ENCODE measurements at places on chromosomes 12 and 14. TPM values are rescaled to one million over a fixed set of nuclear protein-coding genes. Genes with fewer than 3 reads are reported as not detected.

DNA sequence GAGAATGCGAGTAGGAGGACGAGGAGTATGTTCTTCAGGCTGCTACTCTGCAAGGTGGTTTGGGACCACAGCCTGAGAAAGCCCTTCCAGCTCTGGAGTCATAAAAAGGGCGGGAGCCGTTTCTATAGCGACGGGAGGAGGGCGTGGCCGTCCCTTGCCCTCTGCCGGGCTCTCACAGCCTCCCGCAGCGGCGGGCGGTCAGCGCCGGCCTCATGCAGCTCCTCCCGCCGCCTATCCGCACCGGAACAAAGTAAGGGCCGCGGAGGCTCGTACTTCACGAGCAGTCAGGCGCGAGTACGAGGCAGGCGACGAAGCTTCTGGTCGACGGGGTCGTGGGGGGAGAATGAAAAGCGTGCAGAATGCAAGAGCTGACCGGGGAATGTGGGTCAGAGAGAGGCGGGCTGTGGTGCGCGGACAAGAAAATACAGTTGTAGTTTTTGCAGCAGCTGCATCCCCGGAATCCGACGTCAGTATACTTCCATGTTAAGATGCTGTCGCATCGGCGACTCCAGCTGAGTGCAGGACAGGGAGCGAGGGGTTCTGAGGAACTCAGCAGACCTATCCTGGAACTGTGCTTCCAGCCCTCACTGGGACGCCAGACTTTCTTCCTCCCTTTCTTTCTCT lies at the start of gene DYRK4:
Gene DYRK4 (plus strand): TSS at position 175 of the 624 bp plus-strand sequence. CDS start 38 bp downstream, at position 213.
- DNase-seq = peak; percentile 47

CMA1 gene
- total RNA-seq = 0.76 TPM

DNA sequence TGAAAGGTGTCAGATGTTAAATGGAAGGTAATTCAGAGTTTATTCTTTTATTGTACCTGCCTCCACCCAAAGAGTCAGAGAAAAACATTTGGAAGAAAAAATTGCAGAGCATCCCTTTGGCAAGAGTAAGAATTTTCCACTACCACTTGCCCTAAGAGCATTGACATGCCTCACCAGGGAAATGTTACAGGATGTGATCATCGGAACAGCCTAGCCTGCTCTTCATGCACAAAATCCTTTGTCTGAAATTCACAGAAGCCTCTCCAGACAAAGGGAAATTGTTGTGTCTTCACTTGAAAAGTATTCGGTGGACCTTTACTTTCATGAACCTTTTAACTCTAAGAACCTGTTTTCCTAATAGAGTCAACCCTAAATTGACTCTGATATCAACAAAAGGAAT lies 36.9 kb downstream of the ATP2A2 start:
- no peak for DNase-seq

GRCh38 chr12:80946591-80946990 lies 8.9 kb upstream of the LIN7A start:
- DNase-seq = no peak

TAS2R31 gene
- total RNA-seq = 3.6 TPM

HPD gene
- 2.0 TPM for total RNA-seq

DNA sequence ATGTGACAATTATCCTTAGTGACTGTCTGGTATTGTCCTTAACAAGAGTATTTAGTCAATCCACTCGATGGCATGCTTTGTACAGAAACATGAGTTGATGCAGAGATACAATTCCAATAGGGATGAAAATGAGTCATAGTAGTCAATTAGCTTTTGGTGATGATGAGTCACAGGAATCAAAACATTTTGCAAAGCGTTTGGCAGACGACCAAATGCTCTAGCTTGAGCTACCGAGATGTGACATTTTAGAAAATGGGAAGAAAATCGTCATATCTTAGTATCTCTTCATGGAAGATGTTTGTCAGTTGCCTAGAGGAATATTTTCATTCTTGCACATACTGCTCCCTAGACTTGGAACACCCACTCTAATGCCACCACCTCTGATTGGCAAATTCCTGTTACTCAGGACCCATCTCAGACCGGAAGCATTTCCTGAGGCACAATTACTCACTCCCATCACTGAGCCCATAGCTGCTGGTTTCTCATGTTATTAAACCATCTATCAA lies 95.0 kb downstream of the LMNTD1 start:
- DNase-seq = no peak

STYK1 gene
- 0.12 TPM for total RNA-seq

CLBA1 gene
- total RNA-seq = 3.5 TPM

ANKRD9 gene
- 155 TPM for total RNA-seq

- no peak for DNase-seq
Measured at GRCh38 chr12:130026608-130027176, 122.9 kb upstream of the TMEM132D start.

GRCh38 chr14:28308734-28309133 lies 457.9 kb upstream of the FOXG1 start:
- no peak for DNase-seq

ADAM21 gene
- not detected for total RNA-seq

GRCh38 chr14:106883218-106883692 lies 1356.9 kb downstream of the TMEM121 start:
- DNase-seq = no peak

GRCh38 chr12:121933522-121934308 lies 15.3 kb downstream of the CFAP251 start:
- DNase-seq = no peak

NEUROD4 gene
- not detected for total RNA-seq

DNA sequence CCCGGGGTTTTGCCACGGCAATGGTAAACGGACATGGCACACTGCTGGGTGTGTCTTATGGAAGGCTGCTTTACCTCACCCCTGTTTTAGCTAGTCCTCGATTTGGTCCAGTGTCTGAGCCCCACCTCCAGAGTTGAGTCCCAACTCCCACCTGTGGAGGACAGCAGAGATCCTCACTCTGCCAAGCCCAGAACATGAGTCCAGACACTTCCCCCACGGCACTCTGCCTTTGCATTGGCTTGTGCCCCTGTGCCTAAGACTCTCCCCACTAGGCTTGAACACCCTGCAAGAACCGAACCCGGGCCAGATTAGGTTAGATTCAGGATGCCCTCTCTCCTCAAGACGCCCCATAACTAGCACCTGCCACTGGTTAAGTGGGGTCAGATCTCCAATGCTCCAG lies 59.8 kb upstream of the C14orf180 start:
- DNase-seq = no peak

GRCh38 chr12:93645702-93646101 lies 31.5 kb upstream of the CRADD start:
- no peak for DNase-seq

DNA sequence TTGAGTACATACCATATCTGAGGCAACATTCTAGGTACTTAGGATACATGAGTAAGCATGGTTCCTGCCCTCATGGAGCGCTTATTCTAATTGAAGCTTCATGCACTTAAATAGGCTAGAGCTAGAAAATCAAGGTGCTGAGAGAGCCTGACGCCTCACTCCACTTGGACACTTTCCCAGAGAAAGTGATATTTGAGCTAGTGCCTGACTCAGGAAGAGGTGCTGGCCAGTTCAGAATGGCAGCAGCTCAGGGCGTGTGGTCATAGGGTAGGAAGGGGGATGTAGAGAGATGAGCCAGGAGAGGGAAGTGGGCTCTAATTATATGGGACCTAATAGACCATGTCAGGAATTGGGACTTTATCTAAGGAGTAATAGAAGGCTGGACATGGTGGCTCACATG lies 33.3 kb downstream of the TULP3 start:
- DNase-seq = peak; percentile 58

GRCh38 chr12:69070319-69071090 lies 137.5 kb upstream of the CPM start:
- DNase-seq = no peak

DNA sequence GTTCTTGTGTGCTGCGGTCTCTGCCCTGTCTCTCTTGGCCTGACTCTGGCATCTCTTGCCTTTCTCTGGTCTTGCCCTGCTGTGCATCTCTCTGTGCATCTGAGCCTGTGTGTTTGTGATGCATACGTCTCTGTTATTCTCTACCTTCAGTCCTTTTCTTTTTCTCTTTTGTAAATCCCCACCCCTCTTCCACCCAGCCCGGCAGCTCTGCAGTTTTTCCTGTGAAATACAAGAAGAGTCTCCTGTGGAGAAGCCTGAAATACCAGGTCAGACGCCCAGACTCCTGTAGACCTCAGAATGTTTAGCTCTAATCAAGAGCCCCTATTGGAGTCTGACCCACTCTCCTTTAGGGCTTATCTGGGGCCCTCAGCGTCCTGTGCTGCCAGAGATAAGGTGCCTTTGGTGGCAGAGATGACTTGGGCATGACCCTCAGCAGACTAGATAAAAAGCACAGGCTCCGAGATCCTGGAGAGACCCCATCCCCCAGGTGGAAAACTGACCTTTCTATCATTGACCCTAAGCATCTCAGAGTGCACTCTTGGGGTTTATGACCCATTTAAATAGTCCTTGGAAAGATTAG lies 167.5 kb upstream of the SRRM4 start:
- no peak for DNase-seq

GRCh38 chr12:18752947-18753346 lies 15.0 kb downstream of the CAPZA3 start:
- no peak for DNase-seq

DNA sequence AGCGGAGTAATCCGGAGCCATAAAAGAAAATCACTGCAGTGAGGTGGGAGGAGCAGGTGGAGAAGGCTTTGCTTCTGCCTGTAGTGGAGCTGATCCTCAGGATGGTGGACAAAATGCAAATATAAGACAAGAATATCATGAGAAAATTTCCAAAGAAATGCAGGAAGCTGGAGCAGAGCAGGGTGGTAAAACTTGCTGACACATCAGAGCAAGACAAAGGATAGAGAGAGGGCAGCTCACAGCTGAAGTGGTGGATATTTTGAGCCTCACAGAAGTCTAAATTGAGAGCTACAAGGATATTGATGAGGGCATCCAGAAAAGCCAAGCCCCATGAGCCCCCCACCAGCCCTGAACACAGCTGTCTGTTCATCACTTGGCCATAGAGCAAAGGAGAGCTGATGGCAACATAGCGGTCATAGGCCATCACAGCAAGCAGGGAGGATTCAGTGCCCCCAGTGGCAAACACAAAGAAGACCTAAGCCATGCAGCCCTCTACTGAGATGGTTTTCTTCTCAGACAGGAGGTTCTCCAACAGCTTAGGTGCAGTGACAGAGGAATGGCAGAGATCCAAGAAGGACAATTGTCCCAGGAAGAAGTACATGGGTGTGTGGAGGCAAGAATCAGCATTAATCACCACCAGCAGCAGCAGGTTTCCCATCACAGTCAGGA lies 30.0 kb upstream of the ANP32D start:
- no peak for DNase-seq

GRCh38 chr14:82067221-82067875 lies 533.7 kb upstream of the SEL1L start:
- DNase-seq = no peak

FBRSL1 gene
- total RNA-seq = 25.2 TPM

GRCh38 chr12:52120951-52121823 lies 41.7 kb downstream of the SMIM41 start:
- no peak for DNase-seq

GRCh38 chr12:8987163-8987562 lies 2.2 kb upstream of the KLRG1 start:
- no peak for DNase-seq

POU6F1 gene
- 11.1 TPM for total RNA-seq

IFI27 gene
- 106 TPM for total RNA-seq

- DNase-seq = no peak
Measured at GRCh38 chr14:34489324-34489723, 27.3 kb upstream of the SPTSSA start.

DNA sequence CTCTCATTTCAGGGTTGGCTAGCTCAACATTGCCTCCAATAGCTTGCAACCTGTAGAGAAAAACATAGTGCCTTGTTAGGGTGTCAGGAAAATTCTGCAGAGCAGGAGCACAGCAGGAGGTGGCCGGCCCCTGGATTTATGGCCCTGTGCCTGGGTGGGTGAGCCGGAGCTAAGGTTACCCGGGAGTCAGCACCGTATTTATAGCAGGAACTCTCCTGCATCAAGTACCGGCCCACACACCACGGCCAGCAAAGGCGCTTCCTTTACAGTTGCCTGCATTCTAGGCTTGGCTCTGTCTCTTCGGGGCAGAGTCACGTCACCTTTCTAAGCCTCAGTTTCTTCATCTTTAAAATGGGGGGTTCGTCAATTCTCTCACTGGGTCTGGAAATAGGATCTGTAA lies 52.8 kb upstream of the EML1 start:
- DNase-seq = peak; percentile 38

WDHD1 gene
- 0.92 TPM for total RNA-seq

DNA sequence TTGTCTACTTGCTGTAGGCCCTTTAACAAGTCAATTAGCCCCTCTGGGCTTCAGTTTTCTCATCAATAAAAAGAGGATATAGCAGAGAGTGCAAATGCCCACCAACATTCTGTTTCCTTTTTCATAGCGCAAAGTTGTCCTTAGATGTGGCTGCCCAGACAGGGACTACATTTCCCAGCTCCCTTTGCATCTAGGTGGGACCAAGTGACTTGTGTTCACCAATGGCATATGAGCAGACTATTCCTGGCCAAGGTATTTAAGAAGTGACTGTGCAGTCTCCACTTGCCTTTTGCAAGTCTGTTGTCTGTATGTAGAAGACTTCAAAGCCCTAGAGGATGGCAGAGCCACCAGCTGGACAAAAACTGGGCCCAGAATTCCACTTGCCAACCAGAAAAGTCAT lies 59.7 kb downstream of the DAO start:
- DNase-seq = peak; percentile 25

- DNase-seq = no peak
Measured at GRCh38 chr14:90704738-90705392, 111.4 kb downstream of the TTC7B start.

ACRBP gene
- 0.27 TPM for total RNA-seq

- DNase-seq = no peak
Measured at GRCh38 chr12:109517619-109518018, 40.2 kb downstream of the UBE3B start.

GPR162 gene
- 0.20 TPM for total RNA-seq

- peak; percentile 39 for DNase-seq
Measured at GRCh38 chr12:106140223-106140986, 1.7 kb upstream of the NUAK1 start.

LRRC9 gene
- 0.22 TPM for total RNA-seq

- DNase-seq = no peak
Measured at GRCh38 chr12:103269946-103270345, 225.8 kb downstream of the C12orf42 start.

GRCh38 chr14:74140374-74140850 lies 55.7 kb downstream of the LIN52 start:
- DNase-seq = peak; percentile 78

- no peak for DNase-seq
Measured at GRCh38 chr14:71659159-71659558, 273.1 kb upstream of the RGS6 start.

DNA sequence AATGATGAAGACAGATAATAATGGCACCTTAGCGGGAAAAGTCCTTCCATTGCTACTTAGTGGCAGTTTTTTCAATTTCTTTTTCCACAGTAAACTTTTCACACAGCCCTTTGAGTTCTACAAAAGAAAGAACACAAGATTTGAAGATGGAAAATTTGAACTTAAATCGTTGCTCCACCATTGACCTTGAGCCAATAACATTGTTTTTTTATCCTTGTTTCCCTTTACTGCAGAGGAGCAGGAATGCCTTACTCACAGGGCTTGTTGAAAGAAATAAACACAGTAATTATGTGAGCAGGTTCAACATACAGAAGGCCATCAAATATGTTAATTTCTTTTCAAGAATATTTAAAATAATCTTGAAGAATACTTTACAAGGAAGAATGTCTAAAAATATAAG lies 181.5 kb upstream of the KRR1 start:
- DNase-seq = no peak

Data from gastrocnemius medialis (tissue), 4 donors.